ENCODE measurements at places on chromosomes 1 and 21. TPM values are rescaled to one million over a fixed set of nuclear protein-coding genes. Genes with fewer than 3 reads are reported as not detected.

- no peak for DNase-seq
Observed at GRCh38 chr1:202852163-202852904, 36.6 kb downstream of the RABIF start.

- no peak for DNase-seq
Observed at GRCh38 chr21:45531393-45532215, 10.6 kb downstream of the SLC19A1 start.

DNA sequence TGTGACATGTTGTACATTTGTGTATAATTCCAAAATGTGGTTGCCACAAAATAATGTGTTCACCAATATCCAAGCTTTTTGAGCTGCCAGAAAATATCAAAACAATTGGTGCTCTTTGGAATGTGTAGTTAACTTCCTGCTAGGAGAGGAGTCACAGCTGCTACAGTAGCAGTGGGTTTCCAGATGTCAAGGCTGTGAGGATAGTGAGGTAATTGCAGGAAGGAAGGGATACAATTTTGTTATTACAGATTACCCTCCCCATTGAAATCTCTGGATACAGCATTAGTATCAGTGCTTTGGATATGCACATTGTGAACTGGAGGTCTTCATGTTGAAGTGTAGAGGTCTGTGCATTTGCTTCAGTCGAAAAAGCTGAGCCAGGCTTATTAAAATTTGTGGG is 253.2 kb downstream of the PTPRC start:
- peak; percentile 94 for DNase-seq

The SH3BP5L gene
- total RNA-seq: 24.8 TPM

The ATP6V1G3 gene
- 0.25 TPM for total RNA-seq

DNA sequence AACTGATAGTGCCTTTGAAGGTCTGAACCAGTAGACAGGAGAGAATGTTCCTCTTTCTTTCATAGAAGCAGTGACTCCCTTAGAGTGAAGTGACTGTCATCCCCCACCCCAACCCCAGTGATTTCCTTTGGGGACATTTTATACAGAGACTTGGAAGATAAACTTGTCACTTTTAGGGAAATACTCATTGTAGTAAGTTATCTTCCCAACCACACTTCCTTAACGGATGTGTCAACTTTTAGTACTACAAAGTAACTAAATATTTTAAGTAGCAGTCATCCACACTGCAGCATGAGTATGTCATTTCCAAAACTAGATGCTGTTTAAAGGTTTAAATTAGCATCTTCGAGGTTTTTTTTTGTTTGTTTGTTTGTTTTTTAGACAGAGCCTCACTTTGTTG is 13.7 kb downstream of the LRRC8B start:
- peak; percentile 29 for DNase-seq

GRCh38 chr1:45103534-45103933 is 91.5 kb downstream of the UROD start:
- DNase-seq: no peak

The HPCAL4 gene
- not detected for total RNA-seq

GRCh38 chr21:45392573-45392971 is 12.4 kb upstream of the COL18A1 start:
- no peak for DNase-seq

DNA sequence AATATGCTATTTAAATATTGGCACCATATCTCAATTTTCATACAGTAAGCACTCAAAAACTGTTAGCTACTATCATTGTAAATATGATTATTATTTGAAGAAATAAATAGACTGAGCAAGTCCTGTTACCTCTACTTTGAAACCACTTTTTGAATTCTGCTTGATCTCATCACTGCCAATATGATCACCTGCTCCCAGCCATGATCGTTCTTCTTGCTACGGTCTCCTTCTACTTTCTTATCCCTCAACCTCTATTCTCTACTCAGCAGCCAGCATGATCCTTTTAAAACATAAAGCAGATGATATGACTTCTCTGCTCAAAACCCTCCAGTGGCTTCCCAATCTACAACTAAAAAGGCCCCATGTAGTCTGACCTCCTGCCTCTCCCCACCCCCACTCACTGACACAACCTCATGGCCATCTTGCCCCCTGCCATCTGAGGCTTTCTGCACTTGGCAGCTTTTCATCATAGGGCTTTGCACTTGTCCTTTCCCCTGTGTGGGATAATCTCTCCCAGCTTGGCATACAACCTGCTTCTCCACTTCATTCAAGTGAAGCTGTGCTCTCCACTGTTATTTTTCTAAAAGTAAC is 27.2 kb downstream of the CD34 start:
- no peak for DNase-seq

The EPHA10 gene
- under 0.01 TPM for total RNA-seq
